Prostate gland (tissue), 2 donors: ENCODE measurements at places on chromosomes 16 and 17. TPM values are rescaled to one million over a fixed set of nuclear protein-coding genes. Genes with fewer than 3 reads are reported as not detected.

The NPTX1 gene
- total RNA-seq = 0.73 TPM

The CYGB gene
- total RNA-seq = 7.0 TPM

The KCNH4 gene
- total RNA-seq = 0.51 TPM

The WIPI1 gene
- 24.2 TPM for total RNA-seq

The GFAP gene
- not detected for total RNA-seq

DNA sequence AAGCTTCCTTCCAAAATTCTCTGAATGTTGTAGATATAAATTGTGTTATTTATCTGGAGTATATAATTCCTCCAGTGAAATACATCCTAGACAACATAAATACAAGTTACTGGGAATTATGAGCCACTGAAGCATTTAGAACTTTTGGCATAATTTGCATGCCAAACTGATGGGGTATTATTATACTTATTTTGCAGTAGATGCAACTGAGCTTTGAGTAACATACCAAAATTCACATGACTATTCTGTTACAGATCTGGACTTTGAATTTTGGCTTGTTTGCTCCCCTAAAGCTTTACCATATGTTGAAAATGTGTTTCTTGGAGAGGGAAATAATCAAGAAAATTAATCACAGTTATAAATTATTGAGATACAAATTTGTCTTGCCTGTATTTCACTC, 372.5 kb downstream of the CDH11 start:
- H3K4me1 ChIP-seq = no peaks in the 10 kb centered on the region
- no peak overlapping the region for H3K4me3 ChIP-seq
- no peak overlapping the region for H3K27ac ChIP-seq
- DNase-seq = no peak
- H3K27me3 ChIP-seq = no peaks in the 10 kb centered on the region

DNA sequence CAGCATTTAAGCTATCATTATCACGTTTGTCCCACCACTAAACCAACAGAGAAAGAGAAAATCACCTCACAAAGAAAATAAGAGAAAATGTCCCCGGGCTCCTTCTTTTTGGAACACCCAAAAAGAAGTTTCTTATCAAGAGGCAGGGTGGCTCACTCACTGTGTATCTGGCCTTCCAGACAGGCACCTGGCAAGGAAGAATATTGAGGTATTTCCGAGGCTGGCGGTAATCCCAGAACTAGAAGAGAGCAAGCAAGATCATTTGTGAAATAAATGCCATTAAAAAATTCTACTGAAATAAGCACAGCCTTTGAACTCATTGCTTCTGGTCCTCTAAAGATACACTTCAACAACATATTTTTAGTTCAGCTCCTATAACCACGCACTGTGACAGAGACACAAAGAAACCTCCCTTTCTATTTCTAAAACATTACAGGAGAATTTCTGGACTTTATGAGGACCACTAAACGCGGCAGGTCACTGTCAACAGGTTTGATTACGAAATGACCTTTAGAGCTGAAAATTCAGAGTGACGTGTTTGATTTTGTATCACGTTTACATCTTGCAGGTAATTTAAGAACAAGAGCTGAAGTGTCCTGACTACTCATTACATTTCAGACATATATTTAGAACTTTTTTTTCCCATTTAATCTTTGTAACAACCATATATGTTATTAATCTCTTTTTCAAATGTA, 61.0 kb downstream of the WDR59 start:
- peak overlapping the region; percentile 49 for H3K27ac ChIP-seq
- no peak overlapping the region for H3K4me3 ChIP-seq
- no peaks in the 10 kb centered on the region for H3K4me1 ChIP-seq
- H3K27me3 ChIP-seq = no peaks in the 10 kb centered on the region
- peak; percentile 81 for DNase-seq
